Colonic mucosa (tissue), 4 donors: ENCODE measurements at places on chromosomes 3 and 15.

- DNase-seq: no peak
Observed at GRCh38 chr3:1462371-1462770, 369.5 kb downstream of the CNTN6 start.

DNA sequence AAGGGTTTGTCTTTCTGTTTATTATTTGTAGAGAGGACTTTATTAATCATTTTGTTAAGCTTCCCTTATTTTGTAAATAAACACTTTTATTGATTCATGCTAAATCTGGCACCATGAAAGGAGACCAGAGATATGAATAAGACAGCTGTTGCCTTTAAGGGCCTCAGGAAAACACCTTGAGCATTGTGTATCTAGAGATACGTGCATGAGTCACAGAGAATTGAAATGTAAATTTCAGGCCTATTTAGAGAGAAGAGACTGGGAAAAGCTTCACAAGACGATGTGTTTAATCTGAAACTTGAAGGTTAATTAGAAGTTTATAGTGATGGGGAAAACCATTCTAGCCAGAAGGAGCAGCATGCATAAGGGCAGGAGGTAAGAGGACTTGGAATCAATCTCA, 28.6 kb upstream of the UTS2B start:
- DNase-seq: no peak

- no peak for DNase-seq
Observed at GRCh38 chr15:27358751-27359434, 387.9 kb downstream of the GABRG3 start.

DNA sequence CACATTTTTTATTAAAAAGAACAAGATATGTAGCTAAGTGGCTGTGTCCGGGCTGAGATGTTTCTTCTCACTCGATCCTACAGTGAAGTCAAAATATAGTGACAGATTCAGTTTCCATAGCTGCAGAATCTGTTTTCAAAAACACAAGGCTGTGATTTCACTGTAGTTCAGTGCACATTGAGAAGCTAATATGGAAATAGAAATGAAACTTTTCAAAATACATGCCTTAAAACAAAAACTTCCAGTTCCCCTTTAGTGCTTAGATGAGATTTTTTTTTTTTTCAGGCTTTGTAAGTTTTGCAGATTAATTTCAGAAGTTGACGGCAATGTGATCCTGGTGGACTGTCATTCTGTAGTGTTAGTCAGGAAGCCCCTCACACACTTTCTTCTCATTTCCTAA, 23.8 kb upstream of the TRAK1 start:
- DNase-seq: no peak

- DNase-seq: no peak
Observed at GRCh38 chr15:26804063-26804804, 31.4 kb upstream of the GABRB3 start.

DNA sequence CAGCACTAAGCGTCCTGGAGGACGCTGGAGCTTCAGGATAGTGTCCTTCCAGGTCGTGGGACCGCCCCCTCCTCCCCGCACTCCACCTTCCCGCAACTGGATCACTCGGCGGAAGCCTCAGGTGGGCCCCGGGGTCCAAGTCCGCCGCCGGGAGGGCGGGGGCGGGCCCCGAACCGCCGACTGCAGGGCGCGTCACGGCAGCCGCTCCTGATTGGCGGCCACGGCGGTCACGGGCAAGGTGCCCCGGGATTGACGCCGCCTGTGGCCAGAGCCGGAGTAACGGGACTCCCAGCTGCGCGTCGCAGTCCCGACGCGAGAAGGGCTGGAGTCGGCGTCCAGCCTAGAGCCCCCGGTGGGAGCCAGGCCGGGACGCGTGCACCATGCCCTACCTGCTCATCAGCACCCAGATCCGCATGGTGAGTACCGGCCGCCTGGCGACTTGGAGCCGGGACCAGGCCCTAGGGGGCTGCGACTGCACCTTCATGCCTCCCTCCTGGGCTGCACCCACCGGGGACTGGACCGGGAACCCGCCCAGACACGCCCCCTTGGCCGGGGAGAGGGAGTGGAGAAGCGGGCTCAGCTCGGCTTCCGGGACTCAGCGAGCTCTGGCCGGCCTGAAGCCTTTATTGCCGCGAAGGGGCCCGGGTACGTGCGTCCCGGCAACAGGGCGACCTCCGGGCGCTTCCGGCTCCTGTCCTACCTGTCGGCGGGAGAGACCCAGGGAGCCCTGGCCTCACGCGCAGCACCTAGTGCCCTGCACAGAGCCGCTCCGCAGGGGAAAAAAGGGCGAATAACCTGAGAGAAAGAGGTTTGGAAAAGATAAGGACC, at the start of gene GCHFR:
TSS of gene GCHFR (plus strand) at position 268 of the 828 bp plus-strand sequence. CDS start at position 381, 113 bp downstream.
- DNase-seq: peak; percentile 88

DNA sequence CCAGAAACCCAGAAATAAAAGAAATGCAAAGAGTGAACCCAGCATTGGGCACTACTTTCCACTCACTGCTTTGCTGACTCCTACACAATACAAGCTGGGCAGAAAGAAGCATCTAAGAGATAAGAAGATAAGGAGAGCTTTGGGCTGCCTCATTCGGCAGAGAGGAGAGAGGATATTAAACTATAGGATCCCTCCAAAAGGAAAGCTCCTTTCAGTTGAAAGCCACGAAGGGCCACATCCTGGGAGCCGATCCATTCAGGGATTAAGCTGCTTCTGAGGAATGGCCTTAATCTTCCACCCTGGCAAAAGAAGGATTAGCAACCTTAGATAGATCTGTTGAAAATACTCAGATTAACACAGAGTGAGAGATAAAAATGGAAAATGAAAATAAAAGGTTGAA, 274.9 kb upstream of the PPP2R3A start:
- no peak for DNase-seq

DNA sequence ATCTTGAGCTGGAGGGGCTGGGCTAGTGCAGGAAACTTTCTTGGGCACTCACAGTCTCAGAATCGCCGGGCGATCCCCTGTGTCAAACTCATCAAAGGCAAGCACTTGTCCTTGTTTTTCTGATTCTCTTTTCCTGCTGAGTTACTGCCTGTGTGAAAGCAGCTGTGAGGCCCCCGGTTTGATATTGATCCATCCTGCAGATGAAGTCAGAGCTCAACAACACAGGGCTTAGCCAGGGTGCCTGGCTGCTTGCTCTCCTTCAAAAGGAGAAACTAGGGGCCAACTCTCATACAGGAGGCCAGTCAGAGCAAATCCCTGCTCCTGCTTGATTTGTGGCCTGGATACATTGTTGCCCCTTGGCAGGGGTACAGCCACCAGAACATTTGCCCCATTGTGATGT, 22.9 kb downstream of the CLSTN2 start:
- no peak for DNase-seq

DNA sequence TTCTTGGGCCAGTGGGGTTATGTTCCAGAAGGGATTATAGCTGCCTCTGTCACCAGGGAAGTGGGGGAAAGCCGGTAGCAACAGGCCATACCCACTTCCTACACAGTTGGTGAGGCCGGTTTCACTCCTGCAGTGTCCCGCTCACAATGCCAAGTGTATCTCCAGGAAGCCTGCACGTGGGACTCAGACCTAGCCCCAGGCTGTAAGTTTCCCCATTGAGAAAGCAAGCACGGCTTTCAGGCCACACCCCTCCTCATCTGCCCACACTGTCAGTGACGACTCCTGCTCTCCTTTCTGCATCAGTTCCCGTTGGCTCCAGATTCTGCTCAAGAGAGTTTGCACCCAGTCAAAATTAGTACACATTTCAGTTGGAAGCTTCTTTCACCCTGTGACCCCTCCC, 51.6 kb upstream of the CPOX start:
- no peak for DNase-seq

GRCh38 chr3:187112934-187113793, 26.1 kb downstream of the RPL39L start:
- no peak for DNase-seq

GRCh38 chr3:44510000-44510368, 32.5 kb upstream of the ZNF445 start:
- DNase-seq: peak; percentile 27

- no peak for DNase-seq
Observed at GRCh38 chr15:81163961-81164800, 30.1 kb downstream of the CFAP161 start.

DNA sequence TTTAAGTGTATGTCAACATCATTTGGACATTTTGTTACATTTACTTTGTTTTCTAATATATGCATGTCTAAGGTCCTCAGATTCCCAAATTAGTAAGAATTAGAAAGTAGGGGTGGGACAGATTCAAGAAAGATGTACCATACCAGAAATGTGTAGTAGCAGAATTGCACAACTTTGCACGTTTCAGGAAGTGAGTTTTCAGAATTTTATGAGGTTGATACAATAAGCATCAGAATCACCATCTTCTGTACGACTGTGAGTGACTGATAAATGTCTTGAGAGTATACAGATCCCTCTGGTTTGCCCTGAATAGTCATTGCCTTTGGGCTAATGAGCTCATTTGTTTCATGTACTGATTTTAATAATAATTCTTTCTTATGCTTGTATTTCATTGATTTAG, 9.3 kb downstream of the ARIH2 start:
- DNase-seq: no peak

GRCh38 chr15:71202712-71203111, 87.4 kb downstream of the THSD4 start:
- DNase-seq: no peak

- DNase-seq: no peak
Observed at GRCh38 chr3:194715022-194715800, 29.5 kb downstream of the FAM43A start.

DNA sequence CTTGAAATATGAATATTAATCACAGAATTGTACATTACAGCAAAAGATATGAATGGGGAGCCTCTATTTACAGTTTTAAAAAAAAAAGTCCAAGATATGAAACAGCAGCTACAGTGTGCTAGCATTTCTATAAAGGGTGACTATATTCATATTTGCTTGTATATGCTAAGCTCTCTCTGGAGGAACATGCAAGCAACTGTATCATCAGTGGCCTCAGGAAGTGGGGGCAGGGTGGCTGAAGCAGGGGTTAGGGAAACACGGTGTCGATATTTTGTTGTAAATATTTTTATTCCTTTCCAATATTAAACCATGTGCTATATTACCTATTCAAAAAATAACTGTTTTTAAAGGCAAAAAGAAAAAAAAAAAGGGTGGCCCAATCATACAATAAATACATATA, 2.3 kb downstream of the UACA start:
- no peak for DNase-seq

DNA sequence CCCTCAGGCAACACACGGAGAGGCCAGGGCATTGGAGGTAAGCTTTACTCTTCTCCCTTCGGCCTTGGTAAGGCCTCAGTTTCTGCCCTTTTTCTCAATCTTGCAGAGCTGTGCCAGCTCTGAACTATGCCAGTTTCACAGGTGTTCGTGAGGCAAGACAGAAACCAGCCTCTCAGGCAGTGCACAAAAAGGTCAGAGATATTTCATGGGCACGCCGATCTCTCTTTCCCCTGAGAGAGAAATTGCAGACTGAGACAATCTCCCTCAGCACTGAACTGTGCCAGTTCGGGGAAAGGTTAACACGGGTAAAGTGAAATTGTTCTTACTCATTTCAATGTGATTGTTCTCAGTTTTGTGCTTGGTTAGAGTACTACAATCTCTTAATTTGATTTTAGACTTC, 88.5 kb downstream of the GMNC start:
- no peak for DNase-seq

DNA sequence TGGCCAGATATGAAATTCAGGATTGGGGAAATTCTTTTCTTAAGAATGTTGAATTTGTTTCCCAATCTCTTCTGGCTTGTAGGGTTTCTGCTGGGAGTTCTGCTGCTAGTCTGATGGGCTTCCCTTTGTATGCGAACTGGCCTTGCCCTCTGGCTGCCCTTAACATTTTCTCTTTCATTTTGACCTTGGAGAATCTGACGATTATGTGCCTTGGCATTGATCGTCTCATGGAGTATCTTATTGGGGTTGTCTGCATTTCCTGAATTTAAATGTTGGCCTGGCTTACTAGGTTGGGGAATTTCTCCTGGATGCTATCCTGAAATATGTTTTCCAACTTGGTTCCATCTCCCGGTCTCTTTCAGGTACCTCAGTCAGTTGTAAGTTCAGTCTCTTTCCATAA, 152.2 kb downstream of the CFAP20DC start:
- no peak for DNase-seq

DNA sequence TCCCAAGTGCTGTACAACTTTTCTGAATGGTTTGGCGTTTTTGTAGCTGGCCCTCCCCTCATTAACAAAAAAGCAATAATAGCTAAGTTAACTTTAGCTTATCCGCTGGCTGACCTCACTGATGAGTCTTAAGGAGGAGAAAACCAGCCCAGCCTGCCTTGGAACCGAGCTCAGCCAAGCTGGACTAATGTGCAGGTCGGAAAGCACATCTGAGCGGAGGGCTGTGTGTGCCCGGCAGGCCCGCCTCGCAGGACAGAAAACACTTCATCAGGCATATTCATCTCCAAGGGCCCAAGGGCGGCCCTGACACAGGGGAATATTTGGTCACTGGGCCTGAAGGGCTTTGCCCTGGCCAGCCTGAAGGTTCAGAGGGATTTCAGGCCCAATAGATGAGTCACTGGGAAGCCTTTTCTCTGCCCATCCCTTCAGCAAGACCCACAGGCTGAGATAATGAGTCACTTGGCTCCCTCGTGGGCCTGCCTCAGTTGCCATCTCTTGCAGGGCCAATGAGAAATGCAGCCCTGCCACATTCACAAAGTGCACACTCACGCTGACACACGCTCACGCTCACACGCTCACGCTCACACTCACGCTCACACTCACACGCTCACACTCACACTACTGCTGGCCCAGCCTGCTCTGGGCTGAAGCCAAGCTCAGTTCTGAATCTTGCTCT, 75.1 kb downstream of the SLC12A8 start:
- no peak for DNase-seq

- no peak for DNase-seq
Observed at GRCh38 chr3:44478606-44479094, 1.2 kb upstream of the ZNF445 start.

DNA sequence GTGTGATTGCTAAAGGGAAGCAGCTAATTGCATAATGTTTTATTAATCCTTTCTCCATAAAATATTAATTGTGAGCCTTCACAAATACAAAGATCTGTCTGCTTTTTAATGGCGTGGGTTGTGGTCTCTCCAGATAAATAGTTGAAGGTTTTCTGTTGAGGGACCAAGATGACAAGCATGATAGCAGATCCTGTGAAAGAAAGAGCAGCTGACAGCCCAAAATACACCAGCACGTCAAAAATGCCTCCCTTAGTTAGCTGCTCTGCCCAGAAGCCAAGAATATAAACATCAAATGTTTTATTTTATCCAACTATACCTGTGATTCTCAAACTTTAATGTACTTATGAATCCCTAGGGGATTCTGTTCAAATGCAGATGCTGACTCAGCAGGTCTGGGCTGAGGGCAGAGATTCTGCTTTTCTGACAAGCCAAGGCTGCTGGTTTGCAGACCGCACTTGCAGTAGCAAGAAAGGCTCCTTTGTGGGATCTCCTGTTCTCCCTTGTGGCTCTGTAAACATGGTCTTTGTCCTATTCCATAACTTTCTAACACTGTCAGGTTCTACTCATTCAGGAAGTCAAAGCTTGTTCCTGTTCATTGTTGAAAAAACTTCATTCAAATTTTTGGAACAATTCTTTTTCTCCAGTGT, 119.1 kb upstream of the SLC25A36 start:
- DNase-seq: no peak
